ENCODE measurements at places on chromosomes 12 and 14. TPM values are rescaled to one million over a fixed set of nuclear protein-coding genes. Genes with fewer than 3 reads are reported as not detected.

Gene MLXIP
- 18.9 TPM for total RNA-seq

Gene TAS2R50
- total RNA-seq = 17.1 TPM

Gene TRHDE
- total RNA-seq = 31.1 TPM

Gene OTOGL
- total RNA-seq = 1.4 TPM

Gene LRRC10
- not detected for total RNA-seq

Gene TBK1
- 35.7 TPM for total RNA-seq

Gene SLC25A21
- 1.7 TPM for total RNA-seq

Gene MUCL1
- not detected for total RNA-seq

All from cerebellum (tissue), 4 donors.